ENCODE measurements at places on chromosomes 1 and 21.

GRCh38 chr1:53525595-53525994 is 66.4 kb downstream of the DMRTB1 start:
- DNase-seq: no peak

- DNase-seq: no peak
These were observed 101.1 kb downstream of the ADARB1 start for GRCh38 chr21:45175326-45176095.

GRCh38 chr1:105437847-105438246 is 1618.6 kb upstream of the PRMT6 start:
- no peak for DNase-seq

GRCh38 chr1:171641076-171641864 is 11.2 kb downstream of the MYOC start:
- no peak for DNase-seq

DNA sequence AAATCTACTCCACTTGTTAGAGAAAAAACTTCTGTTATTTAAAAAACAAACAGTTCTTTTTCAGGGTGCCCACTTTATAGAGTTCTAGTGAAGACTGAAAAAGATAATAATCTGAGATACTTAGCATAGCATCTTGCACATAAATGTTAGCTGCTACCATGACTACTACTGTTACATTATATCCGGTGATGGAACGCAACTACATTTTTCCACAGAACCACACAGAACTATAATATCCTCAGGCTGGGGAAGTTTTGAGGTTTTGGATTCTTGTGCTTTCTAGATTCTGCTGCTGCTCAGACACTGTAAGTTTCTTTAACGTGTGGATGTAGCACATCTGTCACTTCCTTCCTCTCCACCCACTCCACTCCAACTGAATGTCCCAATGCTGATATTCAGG is 110.3 kb downstream of the PTPN14 start:
- no peak for DNase-seq

- no peak for DNase-seq
These were observed 32.5 kb downstream of the SASS6 start for GRCh38 chr1:100100202-100100601.

DNA sequence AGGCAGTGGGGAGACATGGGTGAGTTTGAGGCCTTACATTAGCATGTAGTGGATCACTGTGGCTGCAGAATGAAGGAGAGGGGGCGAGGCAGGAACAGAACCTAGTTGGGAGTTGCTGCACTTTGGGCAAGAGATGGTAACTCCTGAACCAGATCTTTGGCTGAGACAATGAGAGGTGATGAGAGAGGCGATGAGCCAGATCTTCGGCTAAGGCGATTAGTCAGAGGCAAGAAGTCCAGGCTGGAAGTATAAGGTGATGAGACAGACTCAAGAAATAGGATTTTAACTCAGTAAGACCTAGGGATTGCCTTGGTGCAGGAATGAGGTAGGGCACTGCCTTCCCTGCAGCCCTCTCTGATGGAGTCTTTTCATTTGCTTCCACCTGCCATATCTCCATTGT is 9.1 kb upstream of the ARTN start:
- DNase-seq: no peak

DNA sequence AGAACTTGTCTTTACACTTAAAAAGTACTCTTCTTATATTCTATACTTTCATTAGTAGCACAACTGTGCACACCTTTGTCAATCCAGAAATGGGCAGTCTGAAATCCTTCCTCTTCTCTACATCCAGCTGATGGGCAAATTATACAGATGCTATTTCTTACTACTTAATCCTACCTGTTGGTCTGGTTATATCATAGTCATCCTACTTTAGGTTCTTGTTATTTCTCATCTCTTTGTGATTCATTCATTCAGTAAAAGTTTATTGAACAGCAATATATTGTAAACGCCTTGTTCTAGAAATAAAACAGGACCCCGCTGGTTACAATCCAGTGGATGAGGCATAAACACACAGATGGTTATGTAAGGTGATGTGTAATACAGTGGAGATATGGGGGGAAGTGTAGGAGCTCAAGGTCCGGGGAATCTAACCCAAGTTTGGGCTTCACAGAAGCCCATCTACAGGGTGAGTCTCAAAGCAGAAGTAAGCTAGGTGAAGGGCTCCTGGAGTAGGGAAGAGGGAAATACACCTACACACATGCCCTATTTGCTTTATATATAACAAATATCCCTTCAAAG is 11.8 kb upstream of the FUBP1 start:
- no peak for DNase-seq

Measured in NCI-H1092 (cell line).